ENCODE measurements at places on chromosomes 7 and 10.

DNA sequence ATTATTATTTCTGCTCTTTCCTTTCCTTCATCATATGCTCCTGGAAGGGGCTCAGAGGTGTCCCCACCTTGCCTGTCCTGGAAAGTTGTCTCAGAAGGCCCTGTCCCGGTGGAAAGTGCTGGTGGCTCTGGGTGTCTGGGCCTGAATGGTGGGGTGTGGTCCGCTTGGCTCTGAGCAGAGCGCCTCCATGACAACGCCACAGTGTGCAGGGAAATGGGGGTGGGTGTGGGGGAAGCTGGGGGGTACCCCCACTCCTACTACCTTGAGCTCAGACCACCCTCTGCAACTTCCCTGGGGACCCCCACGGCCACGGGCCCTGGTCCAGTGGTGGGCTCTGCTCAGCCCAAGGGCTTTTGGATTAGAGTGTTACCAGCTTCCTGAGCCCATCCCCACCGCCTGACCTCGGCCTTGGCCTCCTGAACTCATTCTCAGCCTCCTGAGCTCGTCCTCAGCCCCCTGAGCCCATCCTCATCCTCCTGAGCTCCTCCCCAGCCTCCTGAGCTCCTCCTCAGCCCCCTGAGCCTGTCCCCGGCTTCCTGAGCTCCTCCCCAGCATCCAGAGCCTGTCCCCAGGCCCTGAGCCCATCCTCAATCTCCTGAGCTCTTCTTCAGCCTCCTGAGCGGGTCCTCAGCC, 106.4 kb upstream of the FAM20C start:
- no peak for DNase-seq

- no peak for DNase-seq
Measured at GRCh38 chr10:5362873-5363272, 1.9 kb upstream of the UCN3 start.

- no peak for DNase-seq
Measured at GRCh38 chr7:16433568-16434122, 12.3 kb upstream of the CRPPA start.

DNA sequence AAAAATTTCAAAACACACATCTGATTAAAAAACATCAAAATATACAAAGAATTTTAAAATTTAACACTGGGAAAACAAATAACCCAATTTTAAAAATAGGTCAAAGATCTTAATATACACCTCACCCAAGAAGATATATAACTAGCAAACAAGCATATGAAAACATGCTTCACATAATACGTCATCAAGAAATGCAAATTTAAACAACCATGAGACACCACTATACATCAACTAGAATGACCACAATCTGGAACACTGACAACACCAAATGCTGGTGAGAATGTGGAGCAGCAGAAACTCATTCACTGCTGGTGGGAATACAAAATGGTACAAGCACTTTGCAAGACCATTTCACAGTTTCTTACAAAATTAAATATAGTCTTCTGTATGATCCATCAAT, 498.4 kb downstream of the IPMK start:
- DNase-seq = no peak

DNA sequence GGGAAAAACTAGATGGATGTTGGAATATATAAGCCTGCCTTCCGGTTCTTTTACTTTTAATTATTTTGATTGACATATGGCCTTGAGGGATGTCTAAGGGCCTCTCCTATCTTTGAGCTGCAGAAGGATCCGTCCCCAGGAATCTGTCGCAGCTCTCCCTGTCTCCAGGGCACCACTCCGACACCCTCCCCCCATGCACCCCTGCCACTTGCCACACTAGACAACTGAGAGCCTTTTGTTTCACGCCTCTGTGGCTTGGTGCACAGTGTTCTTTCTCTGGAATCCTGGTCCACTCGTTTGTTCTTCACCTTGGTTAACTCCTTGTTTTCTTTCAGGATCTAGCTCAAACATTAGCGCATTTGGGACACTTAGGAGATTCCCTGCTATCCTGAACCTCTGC, 124.1 kb upstream of the EFCAB10 start:
- DNase-seq = no peak

DNA sequence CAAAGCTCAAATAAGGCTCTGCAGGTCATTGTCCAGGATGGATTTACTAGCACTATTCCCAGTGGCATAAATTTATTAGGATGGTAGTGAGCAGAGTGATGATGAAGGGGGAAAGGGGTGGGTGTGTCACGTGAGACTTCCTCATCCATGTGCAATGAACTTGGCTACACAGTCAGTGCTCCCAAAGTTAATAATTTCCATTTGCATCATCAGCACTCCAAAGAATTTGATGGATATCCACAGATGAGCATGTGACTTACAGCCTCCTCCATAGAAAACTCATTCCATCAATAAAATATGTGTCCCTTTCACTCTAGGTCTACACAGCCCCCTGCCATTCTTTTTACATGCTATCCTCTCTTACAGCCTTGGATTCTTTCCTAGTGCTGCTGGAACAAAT, 142.6 kb upstream of the PLPP4 start:
- DNase-seq = no peak

- no peak for DNase-seq
Measured at GRCh38 chr7:99011341-99011705, 132.6 kb downstream of the SMURF1 start.

- DNase-seq = no peak
Measured at GRCh38 chr7:156192921-156193320, 380.7 kb upstream of the SHH start.

GRCh38 chr10:34465678-34466077, 349.4 kb downstream of the PARD3 start:
- DNase-seq = no peak

DNA sequence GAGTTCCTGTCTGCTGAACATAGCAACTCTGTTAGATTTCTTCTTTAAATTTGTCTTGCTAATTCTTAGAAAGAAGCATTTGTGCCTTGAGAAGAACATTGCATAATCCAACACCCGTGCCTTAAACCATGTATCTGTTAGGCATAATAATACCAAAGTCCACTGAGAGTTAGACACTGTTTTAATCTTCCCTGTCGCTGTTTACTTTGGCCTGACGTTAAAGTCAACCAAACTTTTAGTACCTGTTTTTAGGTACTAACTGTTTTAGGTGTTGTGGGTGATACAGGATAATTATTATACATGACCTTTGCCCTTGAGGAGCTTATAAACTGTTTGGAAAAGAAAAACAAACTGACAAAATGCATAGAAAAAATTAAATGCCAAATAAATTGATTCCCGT, 43.6 kb downstream of the KLHDC10 start:
- no peak for DNase-seq

GRCh38 chr7:2894118-2894940, 50.2 kb upstream of the GNA12 start:
- peak; percentile 5 for DNase-seq

- no peak for DNase-seq
Measured at GRCh38 chr10:12308736-12309375, 40.5 kb upstream of the CAMK1D start.

DNA sequence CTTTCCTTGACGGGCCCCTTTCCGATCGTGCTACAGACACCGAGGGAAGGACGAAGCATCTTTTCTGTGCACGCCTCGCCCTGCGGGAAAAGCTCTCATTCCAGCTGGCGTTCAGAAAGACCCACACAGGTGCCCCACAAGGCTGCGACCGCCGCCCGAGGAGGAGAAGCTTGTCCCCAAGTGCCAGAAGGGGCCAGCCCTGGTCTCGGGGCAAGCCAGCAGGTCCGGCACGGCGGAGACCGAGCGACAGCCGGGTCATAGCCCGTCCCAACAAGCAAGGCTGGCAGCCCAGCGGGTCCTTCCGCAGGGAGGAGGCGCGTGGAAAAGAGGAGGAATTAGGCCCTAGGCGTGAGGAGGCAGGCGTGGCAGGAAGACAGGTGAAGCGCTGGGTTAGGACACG, 62.7 kb downstream of the TNRC18 start:
- no peak for DNase-seq

GRCh38 chr7:143280160-143280559, 4.6 kb upstream of the TMEM139 start:
- DNase-seq = no peak

DNA sequence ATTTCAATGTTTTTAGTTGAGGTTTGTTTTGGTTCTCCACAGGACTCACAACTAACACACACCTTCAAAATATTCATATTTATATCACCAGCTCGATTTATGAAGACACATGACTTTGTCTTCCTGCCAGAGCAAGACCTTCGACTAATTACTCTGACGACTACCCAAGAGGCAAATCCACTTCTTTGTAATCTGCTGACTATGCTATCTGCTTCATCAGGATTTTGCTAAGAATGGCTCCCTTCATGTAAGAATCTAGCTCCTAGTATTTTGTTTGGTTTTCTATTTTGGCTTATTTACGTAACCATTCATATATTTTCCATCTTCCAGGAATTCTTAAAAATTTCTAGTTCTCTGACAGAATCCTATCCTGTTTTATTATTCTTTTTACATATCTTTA, 93.0 kb downstream of the BRAF start:
- DNase-seq = no peak

DNA sequence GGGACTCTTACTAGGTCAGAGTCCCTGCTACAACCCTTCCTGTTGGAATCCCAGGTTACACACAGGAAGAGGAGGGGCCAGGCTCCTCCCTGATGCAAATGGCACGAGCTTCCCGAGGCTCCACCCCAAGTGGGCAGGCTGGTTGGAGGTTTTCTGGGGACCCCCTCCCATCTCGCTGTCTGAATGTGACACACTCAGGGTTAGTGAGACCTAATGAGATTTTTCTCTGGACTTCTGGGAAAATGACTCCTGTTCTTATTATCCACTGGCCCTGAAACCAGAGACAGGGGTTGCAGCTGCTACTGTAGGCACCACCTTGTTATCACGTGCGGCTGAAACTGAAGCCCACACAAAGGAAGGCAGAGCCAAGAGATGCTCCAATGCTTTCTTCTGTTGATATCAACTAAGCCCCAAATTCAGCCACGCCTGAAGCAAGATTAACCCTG, 103.3 kb downstream of the FAM107B start:
- DNase-seq = no peak

GRCh38 chr7:110388457-110388856, 702.5 kb upstream of the LRRN3 start:
- DNase-seq = no peak

DNA sequence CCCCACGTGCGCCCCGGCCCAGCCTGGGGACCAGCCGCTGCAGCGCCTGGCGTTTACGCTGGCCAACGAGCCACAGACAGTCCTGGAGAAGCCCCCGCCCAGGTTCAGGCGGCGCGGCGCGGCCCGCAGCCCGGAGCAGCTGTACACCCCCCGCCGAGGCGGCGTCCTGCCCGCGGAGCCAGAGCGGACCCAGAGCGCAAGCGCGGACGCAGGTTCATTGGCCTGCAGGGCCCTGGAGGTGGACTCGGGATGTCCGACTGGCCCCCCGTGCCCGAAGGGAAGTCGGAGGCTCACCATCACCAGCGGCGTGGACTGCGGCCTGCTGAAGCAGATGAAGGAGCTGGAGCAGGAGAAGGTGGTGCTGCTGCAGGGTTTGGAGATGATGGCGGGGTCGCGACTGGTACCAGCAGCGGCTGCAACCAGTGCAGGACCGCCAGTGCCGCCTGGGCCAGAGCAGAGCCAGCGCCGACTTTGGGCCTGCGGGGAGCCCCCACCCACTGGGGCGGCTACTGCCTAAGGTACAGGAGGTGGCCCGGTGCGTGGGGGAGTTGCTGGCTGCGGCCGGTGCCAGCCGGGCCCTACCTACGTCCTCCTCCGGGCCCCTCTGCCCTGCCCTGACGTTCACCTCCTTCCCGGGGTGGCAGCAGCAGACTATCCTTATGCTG, 72.0 kb upstream of the KCTD7 start:
- no peak for DNase-seq

DNA sequence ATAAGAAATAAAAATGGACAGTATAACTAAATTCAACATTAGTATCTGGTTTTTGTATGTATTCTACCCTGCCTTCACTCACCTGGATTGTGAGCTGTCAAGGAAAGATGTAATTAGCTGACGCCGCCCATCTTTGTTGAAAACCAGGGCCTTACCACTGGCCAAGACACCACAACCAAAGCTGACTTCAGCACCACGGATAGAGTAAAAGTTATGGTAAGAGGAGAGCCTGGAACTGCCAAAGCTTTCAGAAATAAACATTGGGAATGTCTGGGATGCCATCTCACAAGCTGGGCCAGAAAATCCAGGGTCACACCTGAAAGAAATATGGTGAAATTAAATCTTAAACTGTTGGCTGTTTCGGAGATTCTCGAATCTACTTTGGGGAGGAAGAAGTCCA, 190.1 kb upstream of the SLC26A5 start:
- no peak for DNase-seq

DNA sequence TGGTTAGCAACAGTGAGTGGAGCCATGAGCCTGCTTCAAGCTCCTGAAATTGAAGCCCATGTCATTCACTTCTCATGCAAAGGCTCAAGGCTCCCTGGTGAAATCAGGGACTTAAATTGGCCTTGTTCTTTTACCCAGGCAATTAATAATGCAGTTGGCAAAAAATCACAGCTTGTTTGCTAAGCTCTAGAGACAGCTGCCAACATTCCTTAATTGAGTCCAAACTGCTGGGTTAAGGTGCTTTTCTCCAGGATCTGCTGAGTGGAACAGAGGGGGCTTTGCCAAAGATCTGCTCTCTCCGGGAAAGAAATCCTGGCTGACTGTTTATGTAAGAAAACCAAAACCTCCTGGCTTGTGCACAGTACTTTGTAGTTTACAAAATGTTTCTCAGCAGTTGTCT, 257.6 kb upstream of the GHITM start:
- DNase-seq = no peak

- no peak for DNase-seq
Measured at GRCh38 chr7:137269240-137269639, 74.3 kb downstream of the PTN start.

DNA sequence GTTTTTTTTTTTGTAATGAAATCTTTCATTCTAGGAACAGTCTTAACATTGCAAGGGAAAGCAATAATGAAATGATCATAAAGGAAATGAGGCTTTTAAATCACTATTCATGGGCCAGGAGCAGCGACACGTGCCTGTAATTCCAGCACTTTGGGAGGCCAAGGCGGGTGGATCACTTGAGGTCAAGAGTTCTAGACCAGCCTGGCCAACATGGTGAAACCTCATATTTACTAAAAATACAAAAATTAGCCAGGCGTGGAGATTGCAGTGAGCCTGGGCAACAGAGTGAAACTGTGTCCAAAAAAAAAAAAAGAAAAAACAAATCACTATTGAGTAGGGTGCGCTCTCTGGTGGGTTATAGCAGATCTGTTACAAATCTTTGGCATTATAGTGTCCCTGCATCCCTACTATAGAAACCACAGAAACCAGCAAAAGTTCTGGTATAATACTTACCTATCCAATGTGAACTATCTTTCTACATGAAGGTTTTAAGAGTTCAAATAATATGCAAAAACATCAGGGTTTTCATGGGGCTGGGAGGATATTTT, 72.1 kb downstream of the GLI3 start:
- no peak for DNase-seq

DNA sequence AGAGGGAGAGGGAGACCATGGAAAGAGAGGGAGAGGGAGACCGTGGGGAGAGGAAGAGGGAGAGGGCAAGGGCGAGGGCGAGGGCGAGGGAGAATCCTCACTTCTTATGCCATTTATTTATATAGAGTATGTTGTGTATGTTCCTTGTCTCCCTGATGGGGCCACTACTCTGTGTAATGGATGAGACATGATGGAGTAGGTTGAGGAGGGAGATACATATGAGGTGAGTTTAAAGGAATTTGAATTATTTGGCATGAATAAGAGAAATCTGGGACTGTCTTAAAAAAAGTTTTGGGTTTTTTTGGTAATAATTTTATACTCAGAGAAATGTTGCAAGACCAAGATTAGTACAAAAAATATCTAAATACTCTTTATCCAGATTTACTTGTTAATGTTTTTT, 20.1 kb downstream of the CCSER2 start:
- DNase-seq = no peak

- DNase-seq = no peak
Measured at GRCh38 chr7:412313-412710, 107.3 kb downstream of the PDGFA start.
